ENCODE measurements at places on chromosomes 5 and 9.

GRCh38 chr9:122527193-122527592 is at the start of gene OR1N1:
Gene OR1N1 (minus strand): TSS chr9:122527293. CDS start chr9:122527293, 0 bp downstream.
- no peak for DNase-seq

- no peak for DNase-seq
These were observed 22.5 kb downstream of the ZNF462 start for GRCh38 chr9:106885451-106885850.

GRCh38 chr9:117491491-117491890 is 76.6 kb upstream of the ASTN2 start:
- DNase-seq: no peak

DNA sequence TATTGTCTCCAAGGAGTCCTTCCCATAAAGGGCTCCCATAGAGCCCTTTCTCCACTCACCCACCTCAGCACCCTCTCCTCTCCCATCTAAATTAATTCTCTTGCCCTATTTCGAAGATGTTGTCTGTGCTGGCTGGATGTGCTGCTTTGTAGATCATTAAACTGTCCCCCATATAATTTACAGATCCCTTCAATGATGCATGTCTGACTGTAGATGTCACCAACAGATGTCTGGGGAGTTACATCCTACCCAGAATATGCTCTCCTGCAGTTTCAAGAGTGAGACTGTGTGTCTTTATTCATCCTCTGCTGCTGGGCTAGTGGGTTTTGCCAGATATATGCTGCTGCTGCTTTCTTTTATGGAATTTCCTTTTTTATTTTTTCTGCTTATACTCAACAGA is 351.2 kb downstream of the MLLT3 start:
- no peak for DNase-seq

DNA sequence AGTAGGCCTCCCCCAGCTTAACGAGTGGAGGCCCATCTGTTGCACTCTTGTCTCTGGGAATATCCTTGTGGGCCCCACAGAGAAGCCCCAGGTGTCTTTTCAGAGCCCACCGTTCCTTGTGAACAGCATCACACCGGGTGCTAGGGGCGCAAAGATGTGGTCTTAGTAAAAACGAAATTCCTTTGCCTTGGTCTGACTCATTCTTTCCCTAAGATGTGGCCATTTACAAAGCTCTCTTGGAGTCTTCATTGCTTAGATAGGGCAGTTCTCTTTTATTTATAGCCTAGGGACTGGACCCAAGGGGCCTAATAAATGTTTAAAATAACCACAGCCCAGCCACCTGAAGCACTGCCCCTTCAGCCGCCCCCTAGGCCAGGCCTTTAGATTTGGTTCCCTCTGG is 52.8 kb upstream of the RPL26L1 start:
- DNase-seq: no peak

DNA sequence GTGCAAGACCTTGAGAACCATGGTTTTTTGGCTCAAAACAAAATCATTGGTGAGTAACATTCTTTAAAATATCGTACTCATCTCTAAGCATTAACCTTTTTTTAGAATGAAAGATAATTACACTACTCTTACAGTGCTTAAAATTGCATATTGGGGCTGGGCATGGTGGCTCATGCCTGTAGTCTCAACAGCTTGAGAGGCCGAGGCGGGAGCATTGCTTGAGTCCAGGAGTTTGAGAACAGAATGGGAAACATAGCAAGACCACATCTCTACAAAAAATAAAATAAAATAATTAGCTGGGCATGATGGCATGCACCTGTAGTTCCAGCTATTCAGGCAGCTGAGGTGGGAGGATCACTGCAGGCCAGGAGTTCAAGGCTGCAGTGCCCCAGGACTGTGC is 2.9 kb upstream of the RECK start:
- no peak for DNase-seq

GRCh38 chr5:2997179-2997578 is 245.7 kb upstream of the IRX2 start:
- no peak for DNase-seq

- DNase-seq: no peak
These were observed 562.7 kb upstream of the DMAC1 start for GRCh38 chr9:8362250-8362649.

- no peak for DNase-seq
These were observed 49.6 kb downstream of the NIPAL4 start for GRCh38 chr5:157509587-157509986.

DNA sequence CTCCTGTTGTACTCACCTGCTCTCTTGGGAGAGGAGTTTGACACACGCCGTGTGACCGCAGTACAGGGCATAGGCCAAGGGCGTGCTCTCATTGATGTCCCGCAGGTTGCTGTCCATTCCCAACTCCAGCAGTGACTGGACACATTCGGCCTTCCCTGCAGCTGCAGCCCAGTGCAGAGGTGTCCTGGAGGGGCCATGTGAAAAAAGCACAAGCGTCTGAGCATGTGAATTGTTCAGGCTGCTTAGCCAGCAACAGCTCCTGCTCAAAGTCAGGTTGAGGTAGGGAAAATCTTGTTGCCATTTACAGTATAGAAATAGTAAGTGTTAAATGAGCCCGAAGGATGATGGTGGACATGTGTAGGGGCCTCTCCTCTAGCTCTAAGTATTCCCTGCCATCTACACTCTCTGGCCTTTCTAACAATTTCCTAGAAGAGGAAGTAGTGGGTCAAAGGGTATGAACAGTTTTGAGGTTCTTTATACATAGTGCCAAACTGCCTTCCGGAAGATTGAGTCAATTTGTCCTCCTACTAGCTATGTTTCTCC is 116.5 kb downstream of the ANKRD55 start:
- DNase-seq: no peak

- DNase-seq: peak; percentile 89
These were observed 18.3 kb upstream of the CAMSAP1 start for GRCh38 chr9:135925496-135926133.

- DNase-seq: no peak
These were observed 663.6 kb upstream of the ZNF608 start for GRCh38 chr5:125409861-125410536.

DNA sequence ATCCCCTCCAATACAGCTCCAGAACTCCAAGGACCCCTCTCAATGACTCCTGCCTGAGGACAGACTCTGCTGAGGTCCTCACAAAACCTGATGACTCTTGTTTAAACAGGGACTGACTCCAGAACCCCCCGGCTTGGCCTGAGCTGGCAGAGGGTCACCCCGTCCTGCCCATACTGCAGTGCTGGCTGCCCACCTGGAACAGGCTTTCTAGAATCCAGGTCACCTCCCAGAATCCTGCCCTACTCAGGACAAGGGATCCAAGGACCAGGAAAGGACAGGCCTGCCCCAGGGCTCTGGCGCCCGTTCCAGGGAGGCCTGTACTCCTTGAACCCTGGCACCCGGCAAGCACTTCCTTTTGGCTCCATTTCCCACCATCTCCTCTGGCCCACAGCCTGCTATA is 22.2 kb downstream of the RALGDS start:
- no peak for DNase-seq

- DNase-seq: no peak
These were observed 33.9 kb downstream of the SH3TC2 start for GRCh38 chr5:149028984-149029383.
